Activated T-cell treated with anti-CD3 and anti-CD28 coated beads for 24 hours (primary cell): ENCODE measurements at places on chromosomes 5 and 9.

DNA sequence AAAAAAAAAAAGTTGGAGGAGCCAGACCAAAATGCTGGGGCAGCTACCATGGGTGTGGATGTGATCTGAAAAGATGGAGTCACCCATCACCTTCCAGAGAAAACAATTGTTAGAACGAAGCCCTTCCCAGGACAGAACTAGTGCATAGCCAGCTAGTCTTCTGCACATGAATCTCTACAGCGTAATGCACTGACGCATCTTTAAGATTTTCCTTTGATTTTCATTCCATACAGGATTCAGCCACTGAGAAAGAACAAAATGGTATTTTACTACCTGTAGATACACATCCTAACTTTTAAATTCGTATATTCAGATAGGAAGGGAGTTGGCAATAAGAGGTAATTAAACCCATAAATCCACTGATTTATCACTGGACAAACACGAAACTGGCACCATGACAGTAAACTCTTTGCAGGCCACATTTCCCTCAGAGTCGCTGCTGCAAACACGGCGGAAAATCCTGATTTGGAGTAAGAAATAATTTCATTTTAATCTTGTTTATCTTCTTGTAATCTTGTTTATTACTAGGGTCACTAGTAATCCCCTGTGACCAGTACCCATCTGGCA lies 206.6 kb downstream of the SPOCK1 start:
- no peak for DNase-seq

- DNase-seq, result no peak
Measured at GRCh38 chr9:18720691-18721090, 246.7 kb downstream of the ADAMTSL1 start.

DNA sequence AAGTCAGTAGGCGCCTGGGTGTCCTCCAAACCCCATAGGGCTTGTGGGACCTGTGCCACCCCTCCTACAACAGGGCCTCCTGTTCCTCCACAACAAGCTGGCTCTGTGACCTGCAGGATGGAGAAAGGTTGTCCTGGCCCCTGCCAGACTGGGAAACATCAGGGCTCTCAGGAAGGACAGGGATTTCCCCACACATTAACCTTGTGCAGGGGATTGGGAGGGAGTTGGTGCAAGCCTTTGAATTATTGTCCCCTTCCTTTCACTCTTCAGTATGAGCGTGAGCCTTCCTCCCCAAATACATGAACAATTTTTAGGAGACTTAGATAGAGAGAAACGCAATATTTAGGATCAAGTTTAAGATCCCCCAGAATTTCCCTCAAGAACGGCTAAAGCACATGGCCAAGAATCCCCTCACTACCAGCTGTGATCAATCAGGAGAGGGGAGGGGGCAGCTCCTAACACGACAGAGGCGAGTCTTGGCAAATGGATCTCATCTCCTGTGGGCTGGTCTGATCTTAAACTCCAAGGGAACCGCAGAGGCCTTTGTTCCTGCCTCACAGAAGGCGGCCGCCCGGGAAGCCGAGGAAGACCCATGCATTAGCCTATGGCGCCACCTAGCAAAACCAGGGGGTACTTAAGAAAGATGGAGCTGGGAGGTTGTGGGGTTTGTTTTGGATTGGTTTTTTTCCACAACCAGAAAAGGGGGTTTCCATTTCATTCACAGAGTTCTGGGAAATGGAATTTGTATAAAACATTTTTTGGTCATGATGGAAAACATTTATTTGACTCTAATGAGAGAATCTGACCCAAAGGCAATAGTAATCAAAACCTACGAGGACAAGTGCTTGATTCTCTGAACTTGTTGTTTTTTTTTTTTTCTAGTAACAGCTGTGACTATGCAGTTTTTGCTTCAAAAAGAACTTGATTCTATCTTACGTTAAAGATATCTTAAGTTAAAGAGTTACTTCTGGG lies 36.1 kb upstream of the OSMR start:
- DNase-seq, result peak; percentile 32

DNA sequence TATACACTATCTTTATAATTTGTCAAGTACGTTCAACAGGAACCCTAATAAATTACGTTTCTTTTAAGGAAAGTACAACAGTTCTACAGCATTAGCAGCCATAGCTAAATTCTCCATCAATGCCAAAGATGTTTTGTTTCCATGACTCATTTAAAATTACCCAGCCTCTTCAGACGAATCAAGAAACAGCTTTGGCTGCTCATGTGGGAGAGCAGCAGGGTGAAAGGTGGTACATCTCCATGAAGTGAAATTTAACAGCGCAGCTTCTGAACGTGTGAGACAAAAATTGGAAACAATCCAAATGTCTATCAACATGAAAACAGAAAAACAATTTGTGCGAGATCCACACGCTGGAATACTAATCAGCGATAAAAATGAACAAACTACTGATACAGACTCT lies 327.3 kb upstream of the CDH6 start:
- no peak for DNase-seq

DNA sequence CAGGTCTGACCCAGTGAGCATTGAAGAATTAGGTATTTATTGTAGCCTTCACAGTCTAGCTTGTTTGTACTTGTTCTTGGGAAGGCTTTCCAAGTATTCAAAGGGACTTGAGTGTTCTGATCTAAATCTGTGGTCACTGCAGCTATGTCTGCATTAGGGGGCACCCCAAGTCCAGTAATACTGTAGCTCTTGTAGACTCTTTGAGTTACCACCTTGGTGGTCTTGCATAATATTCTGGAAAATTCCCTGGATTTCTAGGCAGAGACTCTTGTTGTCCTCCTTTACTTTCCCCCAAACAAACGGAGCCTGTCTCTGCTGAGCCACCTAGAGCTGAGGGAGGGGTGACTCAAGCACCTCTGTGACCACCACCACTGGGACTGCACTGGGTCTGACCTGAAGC lies 149.5 kb upstream of the DHFR start:
- no peak for DNase-seq

DNA sequence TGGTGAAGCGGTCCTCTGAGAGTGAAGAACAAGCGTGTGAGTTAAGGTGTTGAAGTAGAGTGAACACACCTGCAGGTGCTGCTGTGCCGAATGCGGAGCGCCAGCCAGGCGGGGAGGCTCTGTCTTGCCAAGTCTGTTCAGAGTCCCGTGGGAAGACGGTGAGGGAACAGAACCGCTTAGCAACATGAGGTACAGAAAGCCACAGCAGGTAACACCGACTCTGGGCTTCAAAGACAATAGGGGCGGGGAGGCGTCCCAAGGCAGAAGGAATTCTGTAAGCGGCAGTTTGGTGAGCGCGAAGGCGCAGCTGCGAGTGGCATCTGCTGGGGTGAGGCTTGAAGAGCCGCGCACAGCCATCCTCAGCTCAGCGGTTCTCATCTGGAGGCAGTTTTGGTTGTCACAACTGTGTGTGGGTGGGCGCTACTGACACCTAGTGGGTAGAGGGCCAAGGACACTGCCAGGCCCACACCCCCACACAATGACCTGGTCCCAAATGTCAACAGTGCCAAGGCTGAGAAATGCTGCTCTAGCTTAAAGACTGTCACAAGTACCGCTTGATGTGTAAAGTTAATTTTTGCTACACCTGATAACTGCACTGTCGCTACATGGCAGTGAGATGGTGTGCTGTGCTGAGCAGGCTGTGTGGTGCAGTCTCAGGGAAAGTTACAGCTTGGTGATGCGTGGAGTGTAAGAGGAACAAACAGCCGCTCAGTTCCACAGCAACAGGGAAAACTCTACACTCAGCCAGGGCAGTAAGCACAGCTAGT lies 67.4 kb upstream of the TBC1D9B start:
- DNase-seq, result no peak

- DNase-seq, result no peak
Measured at GRCh38 chr9:131505012-131505411, 2.3 kb downstream of the POMT1 start.

GRCh38 chr5:170265522-170265921 lies 32.1 kb downstream of the LCP2 start:
- DNase-seq, result no peak

- no peak for DNase-seq
Measured at GRCh38 chr5:110727025-110727314, 499 bp upstream of the TMEM232 start.

- no peak for DNase-seq
Measured at GRCh38 chr9:84736081-84736480, 66.6 kb downstream of the NTRK2 start.

GRCh38 chr9:123251741-123252140 lies 16.6 kb downstream of the STRBP start:
- no peak for DNase-seq

DNA sequence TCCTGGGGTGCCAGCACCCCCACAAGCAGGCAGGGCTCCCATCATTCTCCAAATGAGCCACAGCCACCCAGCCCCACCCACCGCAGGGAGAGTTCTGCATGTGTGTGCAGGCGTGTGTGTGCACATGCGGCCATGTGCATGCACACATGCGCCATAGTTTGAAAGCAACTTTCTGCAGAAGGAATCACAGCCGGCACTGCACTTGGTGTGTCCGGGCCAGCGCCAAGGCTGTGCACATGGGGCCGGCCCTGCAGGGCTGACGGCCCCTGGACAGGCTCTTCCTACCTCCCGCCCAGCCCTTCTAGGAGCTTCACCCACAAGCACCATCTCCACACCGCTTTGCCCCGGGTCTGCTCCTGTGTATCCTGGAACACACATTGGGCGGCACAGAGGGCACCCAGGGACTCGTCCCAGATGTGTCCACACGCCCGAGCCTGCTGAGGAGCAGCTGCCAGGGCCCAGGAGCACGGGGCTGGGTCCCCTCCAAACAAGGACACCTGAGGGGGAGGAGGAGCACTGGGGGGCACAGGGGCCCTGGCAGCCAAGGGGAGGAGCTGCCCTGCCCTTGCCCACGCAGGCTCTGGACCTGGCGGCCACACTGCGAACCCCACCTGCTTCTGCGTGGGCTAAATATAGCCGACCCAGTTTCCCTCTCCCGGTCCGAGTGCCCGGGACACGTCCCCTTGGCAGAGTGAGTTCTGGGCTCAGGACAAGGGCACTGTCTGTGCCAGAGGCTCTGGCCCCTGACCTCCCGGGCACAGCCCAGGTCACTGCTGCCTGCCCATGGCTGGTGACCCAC lies 19.1 kb downstream of the TPPP start:
- no peak for DNase-seq

- no peak for DNase-seq
Measured at GRCh38 chr9:114472765-114473446, 32.4 kb downstream of the WHRN start.

GRCh38 chr5:38420691-38421390 lies 135.6 kb downstream of the LIFR start:
- peak; percentile 11 for DNase-seq

DNA sequence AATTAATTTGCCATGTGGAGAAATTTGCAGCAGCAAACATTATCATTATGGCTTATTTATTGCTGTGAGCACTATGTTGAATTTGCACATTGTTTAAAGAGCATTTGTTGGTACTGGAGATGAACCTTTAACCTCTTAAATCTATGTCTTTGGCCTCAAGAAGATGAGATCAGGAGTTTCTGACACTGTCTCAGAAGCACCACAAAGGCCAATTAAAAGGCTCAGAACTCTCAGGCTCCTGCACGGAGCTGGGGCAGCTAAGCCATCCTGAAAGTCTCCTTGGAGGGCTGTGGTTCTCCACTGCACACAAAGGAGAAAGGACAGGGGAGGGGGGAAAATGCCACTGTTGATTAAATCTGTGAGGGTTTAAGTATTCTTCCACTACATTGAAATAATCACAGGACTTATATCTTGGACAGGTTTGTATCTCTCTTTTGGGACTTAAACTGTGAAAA lies 33.1 kb downstream of the ZNF366 start:
- no peak for DNase-seq

DNA sequence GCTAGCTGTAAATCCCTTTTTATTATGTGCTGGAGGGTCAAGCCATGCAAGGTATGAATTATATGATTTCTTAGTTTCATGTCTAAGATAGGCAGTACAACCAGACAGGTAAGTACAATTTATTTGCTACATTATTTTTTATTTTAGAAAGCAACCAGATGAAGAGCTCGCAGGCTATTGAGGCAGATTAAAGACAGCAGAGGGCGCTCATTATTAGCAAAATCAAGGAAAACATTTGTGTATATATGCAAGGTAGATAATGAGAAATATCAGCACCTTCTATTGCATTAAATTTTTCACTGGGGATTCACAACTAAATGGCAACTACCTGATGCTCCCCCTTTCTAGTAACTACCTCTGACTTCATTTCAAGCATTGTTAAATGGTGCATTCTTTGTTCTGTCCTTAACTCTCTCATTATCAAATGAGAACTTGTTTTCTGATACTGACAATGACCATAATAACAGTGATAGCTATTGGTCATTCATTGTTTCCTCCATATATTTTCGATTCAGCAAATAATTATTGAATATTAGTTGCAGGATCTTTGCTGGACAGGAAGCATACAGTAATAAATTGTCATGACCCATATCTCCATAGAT lies 8.6 kb downstream of the SCGB3A2 start:
- DNase-seq, result no peak

DNA sequence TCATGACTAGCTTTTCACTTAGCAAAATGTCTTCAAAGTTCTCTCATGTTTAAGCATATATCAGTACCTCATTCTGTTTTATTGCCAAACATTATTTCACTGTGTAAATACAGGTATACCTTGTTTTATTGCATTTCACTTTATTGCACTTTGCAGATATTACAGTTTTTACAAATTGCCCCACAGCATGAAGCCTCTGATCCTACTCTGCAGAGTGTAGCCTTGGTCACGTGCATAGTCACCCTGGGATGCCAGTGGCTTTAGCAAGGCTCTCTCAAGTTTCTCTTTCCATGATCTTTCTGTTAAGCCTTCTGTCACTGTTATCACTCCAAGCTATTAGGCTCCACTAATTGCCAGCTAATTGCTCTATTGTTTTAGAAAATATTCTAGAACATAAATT lies 182.2 kb upstream of the GRIA1 start:
- no peak for DNase-seq

DNA sequence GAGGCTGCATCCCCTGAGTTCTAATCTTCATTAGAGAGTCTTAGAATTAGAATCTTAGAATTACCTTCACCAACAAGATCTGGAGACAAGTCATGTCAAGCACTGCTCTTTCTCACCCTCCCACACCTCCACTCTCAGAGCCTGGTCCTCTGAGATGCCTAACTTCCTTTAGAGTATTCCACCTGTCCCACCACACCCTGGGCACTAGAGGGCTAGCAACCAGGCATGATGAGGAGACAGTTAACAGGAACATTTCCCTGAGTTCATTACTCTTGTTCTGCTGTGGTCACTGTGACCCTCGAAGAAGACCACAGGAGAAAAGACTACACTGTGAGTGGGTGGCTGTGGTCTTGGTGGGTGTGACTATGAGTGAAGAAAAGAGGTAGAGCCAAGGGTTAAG lies 25.2 kb upstream of the MAP1B start:
- DNase-seq, result no peak

DNA sequence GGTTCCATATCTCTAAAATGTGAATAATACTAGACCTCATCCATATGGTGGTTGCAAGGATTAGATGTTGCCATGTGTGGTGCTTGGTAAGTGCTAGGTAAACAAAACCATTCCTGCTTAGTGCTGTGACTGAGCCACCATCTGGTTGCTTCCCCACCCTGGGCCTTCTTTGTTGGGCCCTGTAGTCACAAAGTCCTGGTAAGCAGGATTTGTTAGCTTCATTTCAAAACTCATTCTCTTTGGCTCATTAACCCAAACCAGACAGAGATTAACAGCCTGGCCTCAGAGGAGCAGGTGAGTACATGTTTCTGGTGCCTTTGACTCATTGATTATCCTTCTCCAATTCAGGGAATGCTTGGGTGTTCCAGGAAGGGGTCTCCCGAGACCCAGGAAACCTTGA lies 240.2 kb downstream of the ARHGAP26 start:
- no peak for DNase-seq
